GOT3 (cell line): ENCODE measurements at places on chromosomes 11 and 22.

DNA sequence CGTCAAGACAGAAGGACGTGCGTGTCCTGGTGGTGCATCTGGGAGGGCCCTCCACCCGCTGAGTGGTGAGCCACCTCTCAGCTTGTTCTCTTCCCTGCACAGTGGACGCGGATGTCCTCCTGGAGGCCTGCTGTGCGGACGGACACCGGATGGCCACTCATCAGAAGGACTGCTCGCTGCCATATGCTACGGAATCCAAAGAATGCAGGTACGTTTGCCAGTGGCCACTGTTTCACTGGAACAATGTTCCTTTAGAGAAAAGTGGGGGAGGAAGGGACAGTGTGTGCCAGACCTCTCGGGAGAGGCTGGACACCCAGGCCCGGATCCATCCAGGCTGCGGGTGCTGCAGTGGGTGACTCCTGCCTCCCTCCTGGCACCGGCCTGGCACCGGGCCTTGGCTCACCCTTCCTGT lies 15.9 kb downstream of the FBLN1 start:
- DNase-seq: no peak

DNA sequence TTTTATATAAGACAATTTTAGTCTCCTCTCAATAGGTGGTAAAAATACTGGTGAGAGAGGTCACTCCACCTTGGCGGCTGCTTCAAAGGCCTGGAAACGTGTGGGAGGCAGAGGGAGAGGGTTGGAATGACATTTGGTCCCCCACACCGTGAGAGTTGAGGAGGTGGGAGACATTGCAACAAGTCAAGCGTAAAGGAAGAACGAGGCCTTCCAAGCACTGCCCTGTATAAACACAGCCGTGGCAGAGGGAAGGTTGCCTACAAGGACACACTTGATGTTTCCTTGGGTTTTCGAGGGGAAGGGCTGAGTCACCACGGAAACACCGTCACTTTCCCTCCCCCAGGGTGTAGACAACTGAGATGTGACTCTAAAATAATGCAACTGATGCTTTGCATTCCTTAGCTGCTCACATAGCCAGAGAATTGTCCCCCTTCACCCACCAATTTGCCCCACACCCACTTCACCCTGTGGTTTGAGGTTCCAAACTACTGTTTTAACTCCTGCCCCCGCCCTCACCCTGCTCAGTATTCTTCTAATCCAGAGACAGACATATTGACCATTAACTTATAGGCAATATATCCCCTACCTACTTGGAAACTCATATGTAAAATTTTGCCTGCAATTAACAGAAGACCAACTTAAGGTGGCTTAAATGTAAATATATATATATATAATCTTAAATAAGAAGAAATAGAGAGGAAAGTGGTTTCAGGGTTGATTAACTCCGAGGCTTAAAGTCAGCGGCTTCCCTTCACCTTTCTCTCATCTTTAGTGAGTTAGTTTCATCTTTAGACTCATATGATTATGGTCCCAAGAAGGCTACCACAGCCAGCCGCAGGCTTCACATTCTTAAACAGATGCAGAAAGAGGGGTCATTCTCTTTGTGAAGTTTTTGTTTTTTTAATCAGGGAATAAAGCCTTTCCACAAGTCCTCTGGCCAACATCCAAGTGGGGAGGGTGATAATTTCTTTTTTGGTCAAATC lies 54.1 kb upstream of the BDNF start:
- no peak for DNase-seq

DNA sequence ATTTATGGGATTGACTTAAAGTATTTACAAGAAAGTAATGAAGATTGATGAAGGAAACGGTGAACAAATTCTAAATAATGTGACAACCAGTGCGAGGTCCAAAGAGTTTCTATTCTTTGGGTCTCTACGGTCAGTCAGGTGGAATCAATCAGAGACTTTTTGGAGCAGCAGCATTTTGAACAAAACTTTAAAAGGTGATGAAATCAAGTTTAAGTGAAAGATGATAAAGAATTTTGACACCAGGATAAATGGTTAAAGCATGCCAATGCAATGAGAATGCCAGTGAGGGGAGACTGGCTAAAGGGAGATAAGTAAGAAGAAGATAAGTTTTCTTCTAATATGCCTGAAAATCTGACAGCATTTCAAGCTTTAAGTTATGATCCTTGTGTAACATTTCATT lies 67.9 kb downstream of the DCUN1D5 start:
- no peak for DNase-seq

- DNase-seq: no peak
Observed at GRCh38 chr11:23594755-23595154, 734.5 kb upstream of the CCDC179 start.

DNA sequence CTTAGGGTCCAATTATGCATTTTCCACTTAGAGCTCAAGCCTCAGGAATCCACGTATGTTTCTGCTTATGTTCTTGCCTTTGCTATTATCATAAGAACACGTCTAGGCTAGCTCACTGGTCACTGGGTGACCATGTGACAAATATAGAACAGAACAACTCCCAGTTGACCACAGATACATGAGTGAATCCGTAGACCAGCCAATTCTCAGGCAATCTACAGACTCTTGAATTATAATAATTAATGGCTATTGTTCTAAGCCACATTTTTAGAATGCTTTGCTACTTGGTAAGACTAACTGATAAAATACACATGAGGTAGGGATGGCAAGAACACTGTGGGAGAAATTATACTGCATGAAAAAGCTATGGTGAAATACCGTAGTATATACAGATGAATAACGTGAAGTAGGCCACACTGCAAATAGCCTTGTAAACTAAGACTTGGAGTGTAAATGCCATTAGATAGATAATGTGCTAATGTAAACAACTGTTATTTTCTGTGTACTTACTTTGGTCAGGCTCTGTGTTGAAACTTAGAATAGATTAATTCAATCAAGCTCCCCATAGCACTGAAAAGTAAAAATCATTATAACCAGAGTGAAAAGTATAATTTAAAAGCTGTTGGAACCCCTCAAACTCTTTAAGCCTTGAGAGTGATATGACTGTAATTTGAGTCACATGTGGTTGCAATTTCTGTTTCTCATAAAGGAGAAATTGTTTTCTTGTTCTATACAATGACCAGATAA lies 366.2 kb upstream of the CCDC179 start:
- DNase-seq: no peak

GRCh38 chr11:7575841-7576725 lies 62.3 kb downstream of the PPFIBP2 start:
- no peak for DNase-seq

DNA sequence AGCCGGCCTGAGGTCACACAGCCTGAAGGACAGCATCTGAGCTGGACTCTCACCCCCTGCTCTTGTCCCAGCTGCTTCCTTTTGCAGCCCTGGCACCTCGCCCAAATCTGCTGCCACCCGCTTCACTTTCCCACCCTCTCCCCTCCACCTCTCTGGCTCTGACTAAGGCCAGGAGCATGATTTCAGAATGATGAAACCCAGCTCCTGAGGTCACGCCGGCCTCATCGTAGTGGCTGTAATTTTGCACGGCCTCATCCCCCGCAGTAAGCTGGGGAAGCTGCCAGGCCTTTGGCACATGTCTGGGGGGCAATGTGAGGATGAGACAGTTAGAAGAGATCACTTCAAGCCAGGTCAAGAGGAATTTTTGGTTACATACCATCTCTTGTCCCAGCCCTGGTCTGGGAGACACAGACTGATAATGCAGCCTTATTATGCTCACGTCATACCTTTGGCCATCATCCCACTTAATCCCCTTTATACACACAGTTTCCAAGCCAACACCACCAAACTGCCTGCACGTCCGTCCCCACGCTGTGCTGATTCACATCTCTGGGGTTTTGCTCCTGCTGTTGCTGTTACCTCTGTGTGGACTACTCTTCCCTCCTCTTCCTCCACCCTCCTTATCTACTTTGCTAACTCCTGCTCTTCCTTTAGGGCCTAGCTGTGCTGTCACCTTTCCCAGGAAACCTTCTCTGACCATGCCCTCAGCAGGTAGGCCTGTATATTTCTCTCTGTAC lies 58.1 kb downstream of the CHRDL2 start:
- peak; percentile 39 for DNase-seq

GRCh38 chr22:22721681-22722354 lies 77.4 kb downstream of the GGTLC2 start:
- no peak for DNase-seq

DNA sequence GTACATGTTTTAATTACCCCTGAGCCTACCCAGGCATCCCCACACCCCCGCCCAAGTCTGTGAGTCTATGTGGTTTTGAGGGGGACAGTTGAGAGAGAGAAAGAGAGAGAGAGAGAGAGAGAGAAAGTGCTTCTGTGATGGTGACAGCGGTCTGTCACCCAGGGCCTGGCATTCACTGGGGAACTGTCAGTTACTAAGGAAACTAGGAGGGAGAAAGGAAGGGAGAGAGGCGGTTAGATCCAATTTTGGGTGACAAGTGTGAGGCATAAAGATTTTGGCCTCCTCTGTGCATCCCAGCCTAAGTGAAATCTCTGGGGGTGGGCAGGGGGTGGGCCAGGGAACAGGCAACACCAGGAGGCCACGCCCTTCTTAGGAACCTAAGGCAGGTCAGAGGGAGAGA lies 498.3 kb downstream of the BUD13 start:
- DNase-seq: no peak

- DNase-seq: no peak
Observed at GRCh38 chr11:10856689-10857458, 979 bp downstream of the ZBED5 start.

- DNase-seq: no peak
Observed at GRCh38 chr11:65103476-65103875, 7.5 kb downstream of the VPS51 start.

GRCh38 chr11:81897639-81898038 lies 836.0 kb downstream of the FAM181B start:
- no peak for DNase-seq

DNA sequence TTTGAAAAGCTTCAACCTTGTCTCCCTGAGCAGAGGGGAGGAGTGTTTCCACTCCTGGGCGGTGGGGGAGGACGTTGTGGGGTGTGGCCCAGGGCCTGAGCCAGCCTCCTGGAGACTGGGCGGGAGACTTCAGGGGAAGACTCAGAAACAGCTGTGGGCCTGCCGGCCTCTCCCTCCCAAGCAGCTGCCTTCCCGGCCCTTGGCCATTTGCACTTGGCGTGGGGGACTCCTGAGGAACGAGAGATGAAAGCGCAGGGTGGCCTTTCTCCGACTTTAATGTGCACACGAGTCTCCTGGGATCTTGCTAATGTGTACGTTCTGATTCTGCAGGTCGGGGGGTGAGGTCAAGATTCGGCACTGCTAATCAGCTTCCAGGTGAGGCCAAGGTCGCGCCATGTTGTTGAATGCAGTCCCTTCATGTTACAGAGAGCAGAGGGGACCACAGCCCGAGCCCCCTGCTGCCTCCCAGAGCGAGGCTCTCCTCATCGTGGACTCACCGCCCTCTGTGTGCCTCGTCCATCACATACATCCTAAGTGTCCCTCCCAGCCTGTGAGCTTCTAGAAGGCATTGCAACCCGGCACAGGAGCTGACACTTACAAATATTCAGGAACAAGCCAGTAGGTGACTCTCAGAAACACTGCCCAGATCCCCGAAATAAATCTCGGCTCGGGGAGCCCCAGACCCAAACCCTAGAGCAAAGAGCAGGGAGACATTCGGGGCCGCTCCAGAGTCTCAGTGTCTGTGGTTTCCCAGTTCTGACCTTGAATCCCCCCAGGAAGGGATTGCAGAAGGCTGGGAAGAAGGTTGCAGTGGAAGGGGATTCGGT lies 7.7 kb downstream of the LIF start:
- DNase-seq: no peak

DNA sequence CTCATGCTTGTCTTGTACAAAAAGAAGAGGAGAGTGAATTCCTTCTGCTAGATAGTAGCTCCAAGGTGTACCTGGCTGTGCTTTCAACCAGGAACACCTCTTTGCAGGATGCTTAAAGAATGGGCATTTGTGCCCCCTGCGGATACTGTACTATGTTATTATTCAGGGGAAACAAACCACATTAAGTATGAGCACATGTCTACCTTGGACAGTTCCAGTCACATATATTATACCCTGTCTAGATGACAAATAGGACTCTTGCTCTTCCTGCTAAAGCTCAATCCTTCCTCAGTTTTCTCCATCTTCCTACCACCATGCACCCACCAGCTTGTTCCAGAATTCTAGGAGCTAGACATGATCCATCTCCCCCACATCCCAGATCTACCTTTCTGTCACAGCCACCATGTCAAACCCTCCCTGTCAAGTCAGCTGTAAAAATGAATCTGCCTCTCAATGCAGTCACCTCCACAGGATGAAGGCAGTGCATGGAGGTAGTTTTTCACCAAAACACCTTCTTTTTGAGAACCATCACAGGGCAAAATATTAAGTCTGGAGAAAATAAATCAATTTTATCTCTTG lies 337.4 kb downstream of the LARGE1 start:
- DNase-seq: no peak

GRCh38 chr11:91174734-91175133 lies 951.9 kb upstream of the CHORDC1 start:
- DNase-seq: no peak

GRCh38 chr11:104064034-104064630 lies 27.7 kb downstream of the DDI1 start:
- no peak for DNase-seq

GRCh38 chr22:31289344-31289743 lies 2.9 kb downstream of the PIK3IP1 start:
- no peak for DNase-seq

DNA sequence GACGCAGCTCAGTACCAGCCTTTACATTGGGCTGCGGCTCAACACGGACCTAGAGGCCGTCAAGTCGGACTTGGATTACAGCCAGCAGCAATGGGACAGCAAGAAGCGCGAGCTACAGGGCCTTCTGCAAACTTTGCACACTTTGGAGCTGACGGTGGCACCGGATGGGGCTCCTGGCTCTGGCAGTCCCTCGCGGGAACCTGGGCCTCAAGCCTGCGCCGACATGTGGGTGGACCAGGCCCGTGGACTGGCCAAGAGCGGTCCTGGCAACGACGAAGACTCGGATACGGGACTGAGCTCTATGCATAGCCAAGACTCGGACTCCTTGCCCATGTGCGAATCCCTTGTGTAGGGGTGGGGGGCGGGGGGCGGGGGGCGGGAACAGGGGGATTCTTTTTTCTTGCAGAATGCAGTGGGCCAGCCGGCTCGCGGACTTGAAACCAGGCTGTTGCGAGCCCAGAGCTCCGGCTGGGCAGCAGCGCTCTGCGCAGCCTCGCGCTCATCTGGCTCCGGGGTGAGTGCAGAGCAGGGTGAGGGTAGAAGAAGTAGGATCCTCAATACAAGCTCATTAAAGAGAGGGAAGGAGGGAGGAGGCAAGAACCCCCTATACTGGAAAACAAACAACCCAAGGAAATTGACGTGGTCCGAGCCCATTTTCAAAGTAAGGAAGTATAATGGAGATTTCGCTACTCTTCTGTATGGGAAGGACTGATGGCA lies 1.8 kb downstream of the RASSF10 start:
- no peak for DNase-seq

- no peak for DNase-seq
Observed at GRCh38 chr22:26162926-26163325, 6.3 kb upstream of the SEZ6L start.

GRCh38 chr11:116499396-116500003 lies 273.3 kb downstream of the BUD13 start:
- DNase-seq: no peak

- DNase-seq: no peak
Observed at GRCh38 chr11:72576243-72576595, 98.0 kb downstream of the PDE2A start.
